ENCODE measurements at places on chromosomes 16 and 17. TPM values are rescaled to one million over a fixed set of nuclear protein-coding genes. Genes with fewer than 3 reads are reported as not detected.

GRCh38 chr17:47995241-47995935 is 24.5 kb downstream of the CDK5RAP3 start:
- DNase-seq, result no peak

- no peak for DNase-seq
Measured at GRCh38 chr17:15447928-15448579, 19.4 kb downstream of the CDRT4 start.

DNA sequence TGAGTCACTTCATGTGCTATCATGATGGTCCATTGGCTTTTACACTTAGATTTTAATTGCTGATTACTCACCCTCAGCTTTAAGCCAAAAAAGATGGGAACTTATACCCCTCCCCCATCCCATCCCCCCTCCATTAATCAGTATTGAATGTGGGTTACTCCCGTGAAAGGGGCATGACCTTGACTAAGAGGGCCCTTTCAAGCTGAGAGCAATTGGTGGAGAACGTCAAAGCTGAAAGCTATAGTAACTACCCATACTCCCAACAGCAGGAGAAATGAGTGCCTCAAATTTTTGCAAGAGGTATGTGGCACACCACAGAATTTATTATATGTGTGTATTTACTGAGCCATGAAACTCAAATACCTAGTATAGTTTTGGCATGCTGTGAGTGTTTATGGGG is 99.7 kb upstream of the CDH8 start:
- no peak for DNase-seq

C16orf78 gene
- total RNA-seq, result not detected

DNA sequence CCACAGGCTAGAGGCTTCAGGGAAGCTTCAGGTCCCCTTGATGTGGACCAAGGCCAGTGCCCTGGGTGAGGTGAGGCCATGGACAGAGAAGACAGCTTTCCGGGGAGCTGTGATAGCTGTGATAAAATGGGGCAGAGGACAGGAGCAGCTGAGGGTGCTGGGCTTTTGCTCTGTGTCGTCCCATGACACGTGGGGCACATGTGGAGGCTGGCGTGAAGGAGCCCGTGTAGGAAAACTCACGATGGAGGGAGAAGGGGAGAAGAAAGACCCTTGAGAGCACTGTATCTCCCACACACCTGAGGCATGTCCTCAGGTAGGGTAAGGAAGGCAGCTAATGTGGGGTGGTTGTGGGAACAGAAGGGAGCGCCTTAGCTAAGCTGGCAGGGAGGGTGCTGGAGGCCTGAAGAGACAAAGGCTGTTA is 21.3 kb downstream of the B9D1 start:
- no peak for DNase-seq

DNA sequence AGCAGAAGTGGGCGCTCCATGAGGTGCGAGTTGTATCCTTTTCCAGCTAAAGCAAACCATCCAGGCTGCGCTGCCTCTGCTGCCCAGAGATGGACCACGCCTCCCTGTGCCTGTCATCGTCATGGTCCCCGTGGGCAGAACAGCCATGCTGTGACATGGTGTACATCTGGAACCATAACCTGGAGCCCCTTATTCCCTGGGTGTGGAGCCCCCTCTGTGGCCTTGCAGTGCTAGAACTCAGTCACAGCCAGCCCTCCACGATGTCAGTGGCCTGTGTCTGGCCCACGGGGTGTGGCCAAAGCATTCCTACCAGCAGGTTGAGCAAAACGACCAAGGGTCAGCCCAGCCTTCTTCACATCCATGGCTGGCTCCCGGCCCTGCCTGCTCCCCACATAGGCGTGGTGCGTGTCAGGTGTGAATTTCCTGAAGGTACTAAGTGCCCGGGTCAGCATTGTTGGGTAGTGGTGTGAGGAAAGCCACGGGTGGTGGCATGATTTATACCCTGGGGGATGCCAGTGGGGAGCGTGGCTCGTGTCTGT is 22.7 kb upstream of the JPT2 start:
- DNase-seq, result no peak

GRCh38 chr17:49753959-49754391 is 10.0 kb downstream of the FAM117A start:
- DNase-seq, result no peak

PHKG2 gene
- total RNA-seq, result 31.5 TPM

LRRC37A gene
- total RNA-seq, result 2.7 TPM

DNA sequence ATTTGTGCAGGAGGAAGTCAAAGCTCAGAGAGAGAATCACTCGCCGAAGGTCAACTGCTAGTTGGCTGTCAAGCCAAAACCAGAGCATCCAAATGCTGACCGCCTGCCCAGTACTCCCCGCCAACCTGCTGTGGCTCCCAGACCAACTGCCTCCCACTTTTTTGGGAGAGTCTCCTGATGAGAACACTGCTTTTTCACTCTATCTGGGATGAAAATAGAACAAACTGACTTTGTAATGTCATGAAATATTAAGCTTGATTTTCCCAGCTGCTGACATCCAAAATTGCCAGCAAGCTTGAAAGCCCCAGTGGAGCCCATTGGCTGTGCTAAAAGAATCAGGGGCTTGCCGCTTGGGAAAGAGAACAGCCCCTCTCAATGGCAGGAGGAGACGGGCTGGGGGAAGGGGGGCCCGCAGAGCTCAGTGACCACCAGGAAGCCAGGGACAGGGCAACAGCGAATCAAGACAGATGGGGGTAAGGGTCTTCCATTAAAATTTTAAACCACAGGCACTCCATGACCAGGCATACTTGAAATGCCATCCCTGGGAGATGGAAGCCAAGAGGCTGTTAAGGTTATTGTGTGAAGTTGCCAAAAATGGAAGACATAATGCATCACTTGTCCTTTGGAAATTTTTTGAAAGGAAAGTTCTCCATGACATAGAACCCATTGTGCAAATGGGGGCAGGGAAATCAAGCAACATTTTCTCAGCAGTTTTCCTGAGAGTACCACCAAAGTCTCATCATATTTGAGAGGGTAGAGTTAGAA is 125.7 kb upstream of the CDH5 start:
- DNase-seq, result no peak

DNA sequence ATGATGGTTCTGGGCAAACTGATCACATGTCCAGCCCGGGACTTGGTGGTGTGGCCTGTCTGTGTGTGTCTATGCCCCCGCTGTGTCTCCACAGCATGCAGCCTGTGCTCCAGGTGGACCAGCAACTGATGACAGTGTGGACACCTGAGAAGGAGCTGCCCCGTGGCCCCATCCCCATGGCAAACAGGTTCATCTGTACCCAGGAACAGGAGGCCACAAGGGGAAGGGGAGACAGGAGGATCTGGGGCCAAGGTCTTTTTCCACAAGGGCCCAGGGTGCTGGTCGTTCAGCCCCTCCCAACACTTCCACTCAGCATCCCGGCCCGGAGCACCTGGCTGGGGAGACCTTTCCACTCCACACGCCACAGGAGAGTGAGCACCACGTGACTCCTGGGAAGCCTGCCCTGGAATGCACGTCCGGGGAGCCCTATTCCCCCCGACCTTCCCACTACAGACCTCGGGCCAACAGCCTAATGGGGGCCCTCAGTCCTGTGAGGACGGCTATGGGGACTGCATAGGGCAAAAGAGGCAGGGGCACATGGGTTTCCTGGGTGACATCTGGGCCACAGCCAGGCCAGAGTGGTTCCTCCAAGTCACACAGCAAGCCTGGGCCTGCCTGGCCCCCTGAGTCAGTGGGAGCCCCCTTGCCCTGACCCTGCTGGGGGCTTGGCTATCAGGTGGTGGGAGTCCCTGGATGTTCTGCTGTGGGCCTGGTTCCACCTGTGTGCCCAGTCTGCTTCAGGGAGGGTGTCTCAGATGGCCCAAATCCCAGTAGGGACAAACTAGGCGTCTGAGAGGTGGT is 20.8 kb upstream of the NXPH3 start:
- no peak for DNase-seq

- DNase-seq, result no peak
Measured at GRCh38 chr17:50959341-50959740, 93.2 kb upstream of the TOB1 start.

KRTAP4-9 gene
- total RNA-seq, result not detected

- DNase-seq, result no peak
Measured at GRCh38 chr17:80596760-80597608, 52.3 kb downstream of the RPTOR start.

DNA sequence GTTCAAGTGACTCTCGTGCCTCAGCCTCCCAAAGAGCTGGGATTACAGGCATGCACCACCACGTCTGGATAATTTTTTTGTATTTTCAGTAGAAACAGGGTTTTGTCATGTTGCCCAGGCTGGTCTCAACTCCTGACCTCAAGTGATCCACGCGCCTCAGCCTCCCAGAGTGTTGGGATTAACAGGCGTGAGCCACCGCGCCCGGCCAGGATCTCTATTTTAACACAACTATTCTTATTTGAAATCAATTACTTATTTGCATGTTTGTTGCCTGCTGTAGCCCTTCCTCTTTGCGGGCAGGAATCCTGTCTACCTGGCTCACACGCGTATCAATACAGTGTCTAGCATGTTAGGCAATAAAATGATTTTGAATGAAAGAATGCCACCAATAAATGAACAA is 818 bp upstream of the CNEP1R1 start:
- no peak for DNase-seq

DNA sequence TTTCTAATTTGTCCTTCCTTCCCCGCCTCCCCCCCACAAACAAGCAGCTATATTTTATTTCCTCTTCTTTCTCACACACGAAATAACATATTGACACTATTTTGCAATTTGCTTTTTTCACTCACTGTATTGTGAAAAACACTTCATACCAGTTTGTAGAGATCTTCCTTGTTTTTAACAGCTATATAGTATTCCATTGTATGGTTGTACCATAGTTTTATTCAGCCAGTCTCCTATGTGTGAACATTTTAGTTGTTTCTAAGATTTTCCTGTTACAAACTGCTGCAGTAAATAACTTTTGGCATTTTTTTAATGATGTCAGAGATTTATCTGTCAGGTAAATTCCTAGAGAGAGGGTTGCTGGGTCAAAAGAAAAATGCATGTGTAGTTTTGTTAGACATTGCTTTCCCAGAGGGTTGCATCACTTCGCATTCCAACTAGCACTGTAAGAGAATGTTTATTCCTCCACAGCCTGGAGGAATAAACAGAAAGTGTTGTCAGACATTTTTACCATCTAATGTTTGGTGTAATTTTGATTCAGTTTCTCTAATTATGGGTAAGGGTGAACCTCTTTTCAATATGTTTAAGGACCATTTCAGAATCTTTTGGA is 101.2 kb downstream of the MRTFB start:
- DNase-seq, result no peak

DNA sequence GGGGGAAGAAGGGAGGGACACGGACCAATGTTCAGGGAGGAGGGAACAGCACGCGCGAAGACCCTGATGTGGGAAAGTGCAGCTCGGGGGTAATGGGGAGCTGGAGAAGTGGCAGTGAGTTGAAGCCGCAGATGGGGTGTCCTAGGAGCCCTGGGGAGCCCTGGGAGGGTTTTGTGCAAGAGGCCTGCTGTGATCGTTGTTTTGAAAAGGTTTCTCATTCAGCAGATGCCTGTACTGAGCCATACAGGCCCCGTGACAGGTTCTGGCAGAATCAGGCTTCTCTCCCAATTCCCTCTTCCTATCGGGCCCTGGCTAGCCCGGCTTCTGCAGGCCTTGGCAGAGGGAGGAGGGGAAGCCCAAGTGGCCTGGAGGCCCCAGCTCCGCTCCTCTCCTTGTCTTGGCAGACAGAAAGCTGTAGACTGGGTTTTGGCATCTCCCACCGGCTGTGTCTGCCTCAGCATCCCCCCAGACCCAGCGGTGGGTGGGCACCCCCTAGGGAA is 38.4 kb upstream of the EMP2 start:
- no peak for DNase-seq

DNA sequence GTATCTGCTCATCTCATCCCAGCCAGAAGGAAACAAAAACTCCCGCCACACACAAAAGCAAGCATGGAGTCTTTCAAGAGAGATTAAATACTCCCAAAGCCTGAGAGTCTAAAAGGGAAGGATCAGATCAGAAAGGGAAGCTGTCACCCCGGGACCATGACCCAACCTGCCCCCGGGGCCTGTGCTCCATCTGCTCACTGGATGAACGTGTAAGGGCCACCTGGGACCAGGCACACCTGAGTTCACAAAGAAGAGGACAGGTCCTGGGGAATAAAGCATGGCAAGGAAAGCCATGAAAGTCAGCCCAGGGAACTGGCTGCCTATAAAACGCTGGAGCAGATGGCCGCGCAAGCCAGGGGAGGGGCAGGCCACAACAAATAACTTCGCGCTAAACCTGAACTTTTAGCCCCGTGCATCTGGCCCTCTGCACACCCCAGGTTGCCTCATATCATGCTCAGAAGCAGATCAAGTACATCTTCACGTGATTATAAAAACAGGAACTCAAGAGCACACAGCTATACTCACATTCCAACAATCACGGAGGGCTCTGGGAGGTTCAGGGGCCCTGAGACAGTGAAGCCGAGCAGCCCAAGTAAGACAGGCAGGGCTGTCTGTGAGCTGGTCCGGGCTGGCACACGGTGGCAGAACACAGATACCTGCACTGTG is 3.4 kb downstream of the TMEM11 start:
- no peak for DNase-seq

GRCh38 chr16:4679156-4679849 is 14.1 kb upstream of the NUDT16L1 start:
- DNase-seq, result no peak

DNA sequence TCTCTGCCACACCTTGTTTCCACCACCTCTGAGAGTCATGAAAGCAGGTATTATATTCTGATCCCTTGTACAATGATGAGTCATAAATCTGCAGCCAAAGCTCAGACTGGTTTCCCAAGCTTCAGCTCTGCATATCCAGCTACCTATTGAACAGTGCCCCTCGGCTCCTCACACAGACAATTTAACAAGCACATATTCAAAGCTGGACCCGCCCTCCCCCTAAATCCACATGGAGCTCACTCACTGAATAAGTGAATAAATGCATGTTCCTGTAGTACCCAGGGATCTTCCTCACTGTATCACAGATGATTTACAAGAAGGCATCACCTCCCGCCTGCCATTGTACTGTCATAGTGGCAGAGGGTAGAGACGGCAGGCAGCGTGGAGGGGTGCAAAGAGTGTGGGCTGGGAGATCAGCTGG is 516.4 kb downstream of the GRIN2A start:
- DNase-seq, result no peak

SP6 gene
- total RNA-seq, result 1.4 TPM

RASL10B gene
- total RNA-seq, result 62.0 TPM

DNA sequence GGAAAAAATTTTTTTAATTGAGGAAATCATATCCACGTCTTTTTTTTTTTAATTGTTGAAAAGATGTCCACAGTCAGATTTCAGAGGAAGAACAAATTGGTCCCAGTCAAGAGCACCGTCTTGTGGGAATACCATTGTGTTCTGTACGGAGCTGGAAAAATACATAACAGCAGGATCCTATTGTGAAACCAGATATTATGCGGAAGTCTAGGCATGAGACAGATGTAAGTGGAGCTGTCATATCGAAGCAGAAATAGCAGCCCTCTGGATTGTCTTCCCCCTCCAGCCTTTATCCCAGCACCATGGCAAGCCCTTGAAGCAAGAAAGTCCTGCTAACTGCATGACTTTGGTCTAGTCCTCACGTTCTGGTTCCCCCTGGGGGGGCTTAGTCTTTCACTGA is 391.6 kb upstream of the ASIC2 start:
- DNase-seq, result no peak
